ENCODE measurements at places on chromosomes 16 and 17. TPM values are rescaled to one million over a fixed set of nuclear protein-coding genes. Genes with fewer than 3 reads are reported as not detected.

The MYH3 gene
- 1.5 TPM for total RNA-seq

DNA sequence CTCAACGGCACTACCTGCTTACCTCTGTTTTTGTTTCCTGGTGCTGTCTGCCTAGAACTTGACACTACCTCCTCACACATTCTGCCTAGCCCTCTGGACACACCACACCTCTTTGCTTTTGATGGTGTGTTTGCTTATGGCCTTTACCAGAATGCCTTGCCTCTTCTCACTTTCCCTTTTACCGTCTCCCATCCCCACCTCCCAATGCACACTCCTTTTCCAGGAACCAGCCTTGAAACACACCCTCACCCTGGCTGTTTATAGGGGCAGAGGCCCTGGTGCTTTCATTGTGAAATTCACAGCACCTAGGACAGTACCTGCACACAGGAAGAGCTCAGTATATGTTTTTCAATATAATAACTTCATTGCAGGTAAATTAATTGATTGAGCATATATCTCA is 56.2 kb downstream of the MAP2K6 start:
- DNase-seq: no peak

DNA sequence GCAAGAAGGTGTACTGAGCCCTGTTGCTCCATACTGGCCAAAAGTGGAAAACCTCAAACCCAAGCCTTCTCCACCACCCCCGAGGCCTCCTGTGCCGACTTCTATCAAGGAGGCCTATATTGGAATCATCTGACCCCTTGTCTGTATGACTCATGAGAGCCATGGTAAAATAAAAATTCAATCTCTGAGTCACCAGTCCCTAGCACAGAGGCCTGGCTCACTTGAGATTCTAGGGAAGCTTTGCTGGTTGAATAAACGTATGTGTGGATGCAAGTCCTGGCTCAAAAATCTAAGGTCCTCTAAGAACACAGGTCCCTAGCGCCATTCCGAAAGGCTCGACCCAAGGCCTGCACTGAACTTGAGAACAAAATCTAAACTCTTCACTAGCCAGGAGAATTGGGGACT is 15.0 kb downstream of the NSMCE1 start:
- DNase-seq: no peak

GRCh38 chr16:74094962-74095361 is 201.7 kb upstream of the PSMD7 start:
- no peak for DNase-seq

DNA sequence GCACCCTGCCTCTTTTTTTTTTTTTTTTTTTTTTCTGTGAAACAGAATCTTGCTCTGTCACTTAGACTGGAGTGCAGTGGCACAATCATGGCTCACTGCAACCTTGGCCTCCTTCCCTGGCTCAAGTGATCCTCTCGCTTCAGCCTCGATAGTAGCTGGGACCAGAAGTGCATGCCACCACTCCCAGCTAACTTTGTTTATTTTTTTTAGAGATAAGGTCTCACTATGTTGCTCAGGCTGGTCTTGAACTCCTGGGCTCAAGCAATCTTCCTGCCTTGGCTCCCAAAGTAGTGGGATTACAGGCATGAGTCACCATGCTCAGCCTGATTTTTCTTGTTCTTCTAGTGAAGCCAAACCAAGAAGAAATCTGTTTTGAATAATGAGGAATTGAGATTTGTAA is 25.0 kb downstream of the CDK12 start:
- DNase-seq: no peak

- no peak for DNase-seq
Observed at GRCh38 chr17:51598824-51599223, 338.5 kb downstream of the UTP18 start.

DNA sequence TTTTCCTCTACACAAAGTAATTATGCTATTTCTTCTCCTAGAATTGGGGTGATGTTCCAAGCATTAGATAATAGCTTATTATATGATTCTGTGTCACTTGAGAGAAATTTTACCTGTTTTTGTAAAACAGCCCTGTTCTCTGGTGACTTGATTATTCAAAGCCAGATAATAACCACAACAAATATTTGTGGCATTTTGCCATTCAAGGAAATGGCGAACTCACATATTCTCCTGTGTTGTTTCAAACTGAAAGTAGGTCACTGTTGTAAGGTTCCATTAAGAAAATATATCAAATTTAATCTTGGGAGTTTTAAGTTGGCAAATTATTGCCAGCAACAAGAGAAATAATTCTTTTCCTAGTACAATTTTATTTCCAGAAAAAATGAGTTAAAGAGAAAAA is 124.8 kb downstream of the STXBP4 start:
- DNase-seq: no peak

DNA sequence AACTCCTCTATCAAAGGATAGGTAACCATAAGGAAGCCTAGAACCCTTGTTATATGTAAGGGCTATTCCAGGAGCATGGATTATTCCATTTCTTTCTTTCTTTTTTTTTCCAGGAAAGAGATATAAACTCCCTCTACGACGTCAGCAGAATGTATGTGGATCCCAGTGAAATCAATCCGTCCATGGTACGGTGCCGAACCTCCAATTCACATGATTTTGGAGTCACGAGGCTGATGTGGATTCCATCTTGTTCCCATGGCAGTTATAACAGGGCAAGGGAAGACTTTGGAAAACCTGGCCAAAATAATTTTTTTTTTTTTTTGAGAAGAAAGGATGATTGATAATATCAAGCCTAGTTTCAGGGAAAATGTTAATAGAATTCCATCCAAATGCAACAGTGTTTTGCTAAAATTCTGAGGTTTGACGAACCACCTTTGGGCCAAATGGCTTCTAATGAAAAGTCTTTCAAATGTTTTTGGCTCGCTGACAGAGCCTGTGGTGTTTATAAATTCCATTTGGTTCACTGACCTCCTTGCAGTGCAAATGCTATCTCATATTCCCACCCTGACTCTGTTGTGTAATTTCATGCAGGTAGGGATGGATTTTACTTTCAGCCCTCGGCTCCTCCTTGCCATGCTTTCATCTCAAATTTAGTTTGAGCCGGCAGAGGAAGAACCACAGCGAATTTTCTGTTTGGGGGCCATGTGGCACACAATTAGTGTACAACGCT is 90.0 kb downstream of the SDR42E1 start:
- DNase-seq: no peak

- DNase-seq: no peak
Observed at GRCh38 chr17:82367724-82368524, 3.6 kb upstream of the UTS2R start.

The LLGL2 gene
- total RNA-seq: 4.7 TPM

The ABCA9 gene
- 6.0 TPM for total RNA-seq

The CMTM4 gene
- total RNA-seq: 10.4 TPM

GRCh38 chr16:56898847-56899246 is 33.1 kb upstream of the HERPUD1 start:
- no peak for DNase-seq

GRCh38 chr16:88963583-88963982 is 13.4 kb downstream of the CBFA2T3 start:
- no peak for DNase-seq

DNA sequence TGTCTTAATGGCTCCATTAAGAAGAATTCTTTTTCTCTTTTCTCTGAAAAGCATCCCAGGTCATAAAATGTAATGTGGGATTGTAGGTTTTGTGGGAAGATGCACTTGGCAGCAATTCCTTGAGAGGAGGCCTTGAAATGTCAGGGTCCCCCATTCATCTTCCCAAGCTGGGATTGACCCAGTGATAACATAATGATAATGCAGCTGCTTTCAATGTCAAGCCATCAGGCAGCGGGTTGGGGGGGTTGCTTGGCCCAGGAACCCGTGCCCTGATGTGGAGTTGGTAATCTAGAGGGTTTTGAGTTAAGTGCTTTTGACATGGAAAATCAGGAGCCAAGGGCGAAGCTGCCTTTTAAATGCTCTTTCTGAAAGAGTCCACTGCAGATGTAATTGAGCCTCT is 484.0 kb downstream of the WWOX start:
- DNase-seq: no peak

- no peak for DNase-seq
Observed at GRCh38 chr17:57512258-57512657, 232.8 kb downstream of the CCDC182 start.

DNA sequence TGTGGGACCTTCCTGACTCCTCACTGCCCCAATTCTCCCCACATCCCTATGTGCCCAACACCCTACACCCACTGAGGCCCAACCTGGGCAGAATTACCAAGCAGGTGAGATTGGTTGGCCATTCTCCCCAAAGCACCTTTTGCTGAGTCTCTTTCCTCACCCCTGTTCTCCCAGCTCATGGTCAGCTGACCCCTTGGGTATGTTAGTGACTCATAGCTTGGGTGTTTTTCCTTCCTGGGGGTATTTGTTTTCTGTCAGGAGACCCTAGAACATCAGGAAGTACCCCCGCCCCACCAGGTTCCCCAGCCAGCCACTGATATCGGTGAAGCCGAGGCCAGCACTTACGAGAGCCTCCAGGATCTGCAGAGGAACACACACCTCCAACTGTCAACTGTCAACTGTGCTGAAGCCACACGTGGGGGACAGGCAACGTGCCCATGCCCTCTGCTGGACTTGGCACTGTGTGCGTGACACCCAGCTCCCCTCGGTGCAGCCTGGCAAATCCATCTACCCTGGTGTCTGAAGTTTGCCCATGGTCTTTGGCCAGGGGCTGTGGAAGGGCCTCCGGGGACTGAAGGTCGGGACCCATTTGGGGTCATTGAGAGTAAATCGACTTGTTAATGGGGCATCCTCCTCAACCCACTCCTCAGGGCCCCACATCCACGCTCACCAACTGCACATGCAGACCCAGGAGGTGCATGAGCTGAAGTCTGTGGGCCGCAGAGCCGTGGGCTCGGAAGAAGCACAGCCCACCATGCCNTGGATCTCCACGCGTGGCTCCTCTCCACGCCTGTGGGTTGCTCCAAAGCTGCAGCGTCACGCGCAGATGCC is 53.1 kb downstream of the METRNL start:
- peak; percentile 75 for DNase-seq

DNA sequence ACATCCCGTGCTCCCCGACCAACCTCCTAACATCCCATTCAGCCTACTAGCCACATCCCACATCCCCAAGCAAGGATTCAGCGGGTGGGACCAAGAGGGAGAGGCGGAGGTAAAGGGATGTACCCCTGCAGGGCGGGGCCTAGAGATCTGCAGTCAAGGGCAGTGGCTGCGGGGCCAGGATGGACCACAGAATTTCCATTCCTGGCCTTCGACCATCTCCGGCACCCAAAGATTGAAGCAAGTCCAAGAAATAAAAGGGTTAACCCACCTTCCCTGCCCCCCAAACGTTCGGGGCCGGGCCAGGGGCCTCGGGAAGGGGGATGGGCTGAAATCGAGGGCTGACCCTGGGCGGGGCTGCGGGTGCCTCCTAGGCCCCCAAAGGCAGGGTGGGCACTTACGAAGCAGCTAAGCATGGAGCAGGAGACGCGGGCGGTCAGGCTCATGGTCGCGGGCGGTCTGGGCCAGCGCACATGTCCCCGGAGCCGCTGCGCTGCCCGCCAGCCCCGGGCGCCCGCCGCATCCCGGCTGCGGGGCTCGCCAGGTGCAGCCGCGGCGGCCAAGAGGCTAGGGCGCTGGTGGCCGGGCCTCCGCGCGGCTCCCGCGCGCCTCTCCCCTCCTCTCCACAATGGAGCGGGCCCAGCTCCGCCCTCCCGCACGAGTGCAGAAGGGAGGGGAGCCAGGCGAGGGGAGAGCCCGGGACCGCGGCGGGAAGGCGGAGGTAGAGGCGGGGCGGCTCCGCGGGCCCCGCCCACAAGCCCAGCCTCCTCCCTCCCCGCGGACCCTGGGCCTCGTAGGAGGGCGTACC is at the start of gene MTMR4:
Gene MTMR4 (minus strand): TSS at position 674 of the 805 bp plus-strand sequence. CDS start 231 bp downstream, at position 443.
- peak; percentile 93 for DNase-seq

- DNase-seq: no peak
Observed at GRCh38 chr17:74190154-74190553, 13.3 kb upstream of the RPL38 start.

DNA sequence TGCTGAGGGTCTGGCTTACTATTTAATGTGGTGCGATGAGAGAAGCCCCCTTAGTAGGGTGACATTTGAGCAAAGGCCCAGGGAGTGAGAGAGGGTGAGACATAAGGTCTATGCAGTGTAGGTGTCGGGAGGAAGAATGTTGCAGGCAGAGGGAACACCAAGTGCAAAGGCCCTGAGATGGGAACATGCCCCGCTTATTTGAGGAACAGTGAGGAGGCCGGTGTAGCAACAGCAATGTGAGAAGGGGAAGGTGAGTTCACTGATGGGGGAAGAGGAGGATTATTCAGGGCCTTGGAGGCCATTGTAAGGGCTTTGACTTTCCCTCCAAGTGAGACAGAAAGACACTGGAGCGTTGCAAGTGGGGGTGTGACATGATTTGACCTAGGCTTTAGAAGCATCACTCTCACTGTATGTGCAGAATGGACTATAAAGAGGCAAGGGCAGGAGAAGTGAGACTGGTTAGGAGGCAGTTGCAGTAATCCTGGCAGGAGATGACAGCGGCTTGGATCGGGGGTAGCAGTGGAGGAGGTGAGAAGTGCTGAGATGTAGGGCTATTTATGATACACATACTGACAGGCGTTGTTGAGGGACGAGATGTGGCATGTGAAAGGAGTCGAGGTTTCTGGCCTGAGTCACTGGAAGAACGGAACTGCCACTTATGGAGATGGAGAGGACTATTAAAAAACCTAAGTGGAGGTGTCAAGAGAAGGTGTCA is 145.3 kb downstream of the SPECC1 start:
- no peak for DNase-seq

The CCL1 gene
- not detected for total RNA-seq

GRCh38 chr17:81044764-81045589 is 10.0 kb downstream of the BAIAP2 start:
- peak; percentile 87 for DNase-seq

DNA sequence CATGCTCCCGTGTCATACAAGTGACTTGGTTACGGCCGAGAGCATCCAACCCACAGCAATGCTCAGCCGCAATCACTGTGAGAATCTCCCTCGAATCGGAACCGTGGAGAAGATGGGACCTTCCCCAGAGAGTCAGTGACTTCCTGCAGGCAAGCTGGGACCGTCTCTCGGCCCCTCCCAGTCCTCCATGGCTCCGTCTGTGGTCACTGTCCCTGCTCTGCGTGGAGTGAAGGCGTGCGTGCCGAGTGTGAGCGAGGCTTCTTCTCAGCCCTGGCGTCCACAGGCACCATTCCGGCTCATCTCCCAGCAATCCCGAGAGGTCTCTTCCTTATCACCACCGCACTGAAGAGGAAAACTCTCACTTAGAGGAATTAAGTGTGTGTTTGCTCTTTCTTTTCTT is 113.1 kb downstream of the ADCY9 start:
- DNase-seq: no peak

The GRB7 gene
- 0.65 TPM for total RNA-seq

DNA sequence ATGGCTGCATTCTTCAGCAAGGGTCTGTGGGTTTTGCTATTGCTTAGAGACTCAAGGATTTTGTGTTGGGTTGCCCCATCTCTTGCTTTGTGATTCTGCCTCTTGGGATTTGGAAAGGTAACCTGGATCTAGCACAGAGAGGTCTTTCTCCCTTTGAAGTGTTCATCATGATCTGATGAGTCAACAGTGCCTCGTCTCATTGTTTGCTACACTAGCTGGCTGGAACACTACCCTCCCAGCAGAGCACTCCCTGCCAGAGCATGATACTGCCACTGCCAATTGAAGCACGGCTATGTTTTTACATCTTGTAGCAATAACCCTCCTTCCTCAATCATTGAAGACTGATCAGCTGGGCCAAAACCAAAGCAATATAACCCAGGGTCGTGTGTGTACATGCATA is 361.0 kb downstream of the CDH13 start:
- no peak for DNase-seq

Measured in cardiac septum (tissue), 1 donor.